ENCODE measurements at places on chromosomes 11 and 22.
A peak's percentile ranks its signal among the peaks of the same experiment; 100 is the strongest.

DNA sequence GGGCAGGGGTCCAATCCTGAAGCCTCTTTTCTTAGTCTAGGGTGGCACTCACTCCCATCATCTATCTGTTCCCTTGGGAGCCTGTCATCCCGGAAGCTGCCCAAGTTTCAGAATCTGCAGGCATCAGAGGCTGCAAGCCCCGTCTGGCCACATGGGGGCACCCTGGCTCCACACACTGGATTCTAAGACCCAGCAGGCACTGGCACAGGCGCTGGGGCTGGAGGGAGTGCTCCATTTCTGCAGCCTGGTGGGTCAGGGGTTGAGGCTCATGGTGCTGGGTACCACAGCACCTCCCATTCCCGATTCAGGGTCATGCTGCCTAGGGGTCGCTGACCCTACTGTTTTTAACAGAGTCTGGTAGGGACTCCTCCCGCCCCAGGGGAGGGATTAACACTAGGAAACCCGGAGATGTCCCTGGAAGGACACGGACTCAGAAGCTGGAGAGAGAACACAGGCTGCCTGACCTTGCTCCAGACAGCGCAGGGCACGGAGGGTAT, 243.9 kb upstream of the SYN3 start:
- peak; percentile 79 for DNase-seq

GRCh38 chr22:37239336-37240239, 4.5 kb downstream of the RAC2 start:
- DNase-seq = no peak

DNA sequence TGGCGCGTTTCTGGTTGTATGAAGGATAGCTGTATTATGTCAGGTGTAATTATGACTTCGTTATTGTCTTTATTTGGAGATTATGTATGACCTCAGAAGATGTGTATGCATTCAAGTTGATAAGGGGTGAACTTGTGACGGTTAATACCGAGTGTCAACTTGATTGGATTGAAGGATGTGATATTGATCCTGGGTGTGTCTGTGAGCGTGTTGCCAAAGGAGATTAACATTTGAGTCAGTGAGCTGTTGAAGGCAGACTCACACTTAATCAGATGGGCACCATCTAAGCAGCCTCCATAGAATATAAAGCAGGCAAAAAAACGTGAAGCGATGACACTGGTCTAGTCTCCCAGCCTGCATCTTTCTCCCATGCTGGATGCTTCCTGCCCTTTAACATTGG, 15.3 kb upstream of the CD82 start:
- DNase-seq = peak; percentile 83

DNA sequence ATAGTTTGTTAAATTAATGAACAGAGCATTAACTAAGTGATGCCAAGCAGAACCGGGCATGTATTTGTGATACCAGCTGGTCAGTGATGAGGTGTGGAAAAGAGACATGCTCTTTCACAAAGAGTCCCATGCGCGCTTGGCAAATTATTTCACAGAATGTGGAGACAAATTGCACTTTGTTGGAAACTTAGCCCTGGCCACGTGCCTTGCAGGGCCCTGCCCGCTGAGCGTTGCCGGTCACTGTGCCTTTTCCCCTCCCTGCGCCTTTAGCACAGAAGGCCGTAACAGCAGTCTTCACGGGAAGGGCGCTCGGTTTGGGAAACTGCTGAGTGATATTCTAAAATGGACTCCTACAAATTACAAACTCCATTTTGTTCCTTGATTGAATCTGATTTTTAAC, 235.9 kb downstream of the TBC1D22A start:
- DNase-seq = no peak

DNA sequence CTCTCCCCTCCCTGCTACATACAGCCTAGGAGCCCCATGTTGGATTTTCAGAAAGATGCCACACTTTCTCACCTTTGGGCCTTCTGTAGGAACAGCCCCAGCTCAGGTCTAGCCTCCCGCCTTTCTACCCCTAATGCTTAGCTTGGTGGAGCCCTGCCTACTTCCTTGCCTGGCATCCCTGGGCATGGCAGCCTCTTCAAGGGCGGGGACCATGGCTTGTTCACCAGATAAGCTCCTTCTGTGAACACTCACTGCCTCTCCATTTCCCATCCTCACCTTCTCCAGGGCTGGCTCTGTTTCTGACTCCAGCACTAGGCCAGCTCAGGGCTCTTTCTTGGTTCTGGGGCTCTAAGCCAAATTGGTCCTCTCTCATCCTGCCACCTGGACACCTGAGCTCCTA, 1.4 kb downstream of the SEPTIN3 start:
- peak; percentile 86 for DNase-seq

DNA sequence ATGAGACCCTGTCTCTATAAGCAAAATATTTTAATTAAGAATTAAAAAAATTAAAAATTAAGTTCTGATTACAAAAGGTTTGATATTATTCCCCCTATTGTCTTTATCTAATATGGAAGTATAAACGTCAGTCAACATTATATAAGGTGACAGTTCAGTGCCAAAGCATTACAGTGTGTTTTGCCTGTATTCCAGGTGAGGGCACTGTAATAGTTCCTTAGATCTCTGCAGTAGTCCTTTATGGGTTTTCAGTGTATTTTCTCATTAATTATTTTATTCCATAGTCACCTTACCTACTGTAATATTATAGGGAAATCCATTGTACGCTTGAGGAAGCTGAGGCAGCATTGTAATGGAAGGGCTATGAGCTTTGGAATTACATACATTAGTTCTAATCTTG, 33.0 kb downstream of the FAR1 start:
- no peak for DNase-seq

DNA sequence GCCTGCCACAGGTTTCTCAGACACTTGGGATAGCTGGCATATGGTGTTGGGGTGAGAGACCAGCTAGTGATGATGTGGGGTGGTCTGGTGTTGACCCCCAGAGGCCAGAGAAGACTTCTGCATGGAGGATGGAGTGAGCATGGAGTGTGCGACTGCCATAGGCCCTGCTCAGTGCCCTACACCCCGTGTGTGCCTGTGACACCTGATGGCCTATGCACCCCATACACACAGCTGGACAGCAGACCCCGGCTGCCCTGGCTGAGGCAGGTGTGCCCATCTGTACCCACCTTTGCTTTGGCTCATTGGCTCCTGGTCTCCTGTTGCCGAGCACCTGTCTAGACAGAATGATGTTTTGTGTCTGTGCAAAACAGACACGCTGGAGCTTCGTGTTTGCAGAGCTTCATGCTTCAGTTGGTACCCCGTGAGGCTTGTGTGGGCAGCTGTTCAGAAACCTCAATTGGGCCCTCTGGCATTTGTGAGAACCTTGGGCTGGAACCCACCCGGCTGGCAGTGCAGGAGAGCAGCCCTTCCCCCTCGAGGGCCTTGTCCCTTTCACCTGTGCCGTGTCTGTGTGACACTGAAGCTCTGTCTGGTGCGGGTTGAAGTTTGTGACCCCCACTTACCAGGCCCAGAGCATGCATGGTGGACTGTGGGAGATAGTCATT, 27.6 kb downstream of the BCR start:
- no peak for DNase-seq

DNA sequence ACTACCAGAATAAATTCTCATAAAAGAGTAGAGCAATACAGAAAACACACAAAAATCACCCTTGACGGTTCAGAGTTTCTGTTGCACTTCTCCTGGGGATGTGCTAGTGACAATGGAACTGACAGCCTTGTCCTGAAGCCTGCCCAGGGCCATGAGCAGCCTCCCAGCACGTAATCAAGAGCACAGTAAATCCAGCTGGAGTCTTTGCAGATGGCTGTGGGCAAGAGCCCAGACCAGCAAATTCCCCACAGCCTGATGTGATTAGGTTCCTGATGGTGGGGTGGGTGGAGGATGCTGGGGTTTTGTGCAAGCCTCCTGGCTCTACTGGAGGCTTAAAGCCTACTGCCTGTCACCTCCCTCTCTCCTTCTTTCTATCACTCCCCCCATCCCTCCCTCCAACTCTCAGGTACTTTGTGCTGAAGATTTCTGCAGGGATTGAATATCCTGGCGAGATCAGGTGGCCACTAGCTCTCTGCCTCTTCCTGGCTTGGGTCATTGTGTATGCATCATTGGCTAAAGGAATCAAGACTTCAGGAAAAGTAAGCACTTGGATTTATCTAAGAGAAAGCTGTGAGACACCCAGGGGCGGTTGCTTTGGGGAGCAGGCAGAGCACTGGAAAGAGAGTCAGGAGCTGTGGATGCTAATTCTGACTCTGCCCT, 18.1 kb downstream of the SLC6A5 start:
- DNase-seq = no peak

DNA sequence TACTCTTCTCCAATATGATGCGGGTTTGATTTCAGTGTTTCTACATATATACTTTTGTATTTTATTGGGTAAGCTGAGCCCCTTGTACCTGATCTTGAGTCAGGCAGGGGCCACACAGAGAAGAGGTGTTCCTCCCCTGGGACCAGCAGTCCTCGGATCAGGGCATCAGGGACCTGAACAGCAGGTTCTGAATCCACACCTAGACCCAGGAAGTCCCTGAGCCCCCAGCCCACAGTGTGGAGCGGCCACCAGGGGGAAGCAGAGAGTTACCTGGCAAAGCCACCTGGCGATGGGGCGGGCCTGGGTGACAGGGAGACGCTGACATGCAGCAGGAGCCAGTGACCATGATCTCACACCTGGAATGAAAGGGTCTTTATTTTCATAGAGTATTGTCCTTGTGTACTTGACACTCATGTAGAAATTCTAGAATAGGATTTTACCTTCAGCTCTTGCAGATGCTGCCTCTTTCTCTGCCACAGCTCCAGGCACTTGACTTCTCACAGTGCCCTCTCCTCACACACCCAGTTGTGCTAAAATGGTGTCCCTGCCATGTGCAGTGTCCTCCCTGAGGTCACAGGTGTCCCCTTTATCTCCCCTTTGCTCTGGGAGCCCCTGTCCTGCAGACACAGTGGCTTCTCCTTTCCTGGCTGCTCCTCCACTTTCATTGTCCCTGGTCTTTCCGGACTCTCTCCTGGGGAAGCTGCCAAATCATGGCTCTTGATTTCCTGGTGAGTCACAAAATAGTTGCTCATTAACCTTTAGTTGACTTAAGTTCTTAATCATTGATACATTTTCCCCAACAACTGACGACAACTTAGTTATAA, 48.5 kb downstream of the GGTLC2 start:
- peak; percentile 49 for DNase-seq

- no peak for DNase-seq
Observed at GRCh38 chr22:47367993-47368945, 605.8 kb downstream of the TBC1D22A start.

DNA sequence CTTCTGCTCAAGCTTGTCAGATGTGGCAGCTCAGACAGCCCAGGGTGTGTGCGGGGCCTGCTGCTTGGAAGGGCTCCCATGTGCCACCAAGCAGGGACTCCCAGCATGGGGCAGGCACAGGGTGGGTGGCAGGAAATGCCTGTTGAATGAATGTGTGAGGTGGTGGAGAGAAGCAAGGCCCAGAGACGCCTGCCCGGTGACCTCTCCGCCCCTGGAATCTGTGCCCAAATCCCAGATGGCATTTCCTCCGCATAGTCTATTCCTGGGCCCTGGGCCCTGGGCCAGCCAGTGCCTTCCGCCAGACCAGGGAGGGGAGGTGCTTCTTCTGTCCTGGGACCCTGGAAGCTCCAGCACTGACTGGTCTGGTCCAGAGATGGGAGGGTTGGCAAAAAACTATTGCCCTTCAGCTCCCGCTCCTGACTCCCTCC, 3.7 kb downstream of the CST6 start:
- no peak for DNase-seq

GRCh38 chr22:45320357-45320976, 10.7 kb downstream of the FAM118A start:
- no peak for DNase-seq

GRCh38 chr22:30568137-30568805, 6.2 kb downstream of the GAL3ST1 start:
- no peak for DNase-seq

DNA sequence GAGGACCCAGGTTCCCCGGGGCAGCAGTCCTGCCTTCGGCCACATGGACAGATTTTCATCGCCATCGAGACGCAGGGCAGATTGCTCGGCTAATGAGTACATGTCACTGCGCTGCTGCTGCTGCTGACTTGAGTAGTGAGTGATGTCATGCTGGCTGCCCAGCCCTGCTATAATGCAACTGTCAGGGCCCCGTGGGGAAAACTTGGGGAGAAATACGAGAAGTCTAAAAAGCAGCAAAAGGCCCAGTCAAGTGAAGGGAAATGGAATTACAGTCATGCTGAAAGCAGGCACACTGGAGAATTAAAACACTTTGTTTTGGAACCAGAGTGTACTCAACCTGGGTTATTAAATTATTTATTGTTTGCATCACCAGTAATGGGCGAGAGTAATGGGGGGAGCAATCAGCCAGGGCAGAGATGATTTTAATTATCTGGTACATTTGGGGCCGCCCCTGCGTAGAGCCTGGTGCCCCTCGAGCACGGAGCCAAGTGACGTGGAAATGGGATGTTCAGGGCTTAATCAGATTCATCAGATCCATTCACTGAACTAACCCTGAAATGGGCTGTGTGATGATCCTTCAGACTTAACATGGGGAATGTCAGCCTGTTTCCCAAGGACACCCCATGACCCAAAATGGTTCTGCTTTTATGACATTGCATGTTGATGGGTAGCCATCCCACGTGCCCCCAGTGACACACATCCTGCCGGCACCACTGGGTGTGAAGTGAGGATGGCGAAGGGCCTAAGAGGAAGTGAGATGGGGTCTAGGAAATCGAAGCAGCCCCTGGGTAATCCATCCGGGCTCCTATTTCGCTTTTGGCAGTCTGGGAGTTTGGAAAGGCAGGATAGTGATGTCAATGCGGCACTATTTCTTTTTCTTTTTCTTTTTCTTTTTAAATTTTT, 241.6 kb upstream of the CADM1 start:
- DNase-seq = no peak

DNA sequence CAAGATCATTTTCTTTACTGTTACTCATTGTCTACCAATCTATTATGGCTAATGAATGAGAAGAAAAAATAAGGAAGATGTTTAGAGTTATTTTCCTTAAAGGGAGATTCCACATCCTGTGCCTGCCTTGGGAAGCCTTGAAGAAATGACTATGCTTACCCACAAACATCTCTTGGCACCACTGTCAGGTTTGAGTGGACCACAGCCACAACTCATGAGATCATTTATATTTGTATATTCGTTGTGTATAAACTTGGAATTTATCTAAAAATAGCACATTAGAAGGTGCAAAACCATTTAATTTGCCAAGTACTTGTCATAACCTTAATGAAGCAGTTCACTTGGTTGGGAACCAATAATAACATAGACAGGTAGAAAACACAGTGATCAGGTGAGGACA, 740.8 kb downstream of the DLG2 start:
- no peak for DNase-seq

GRCh38 chr11:14331476-14332136, 27.4 kb downstream of the RRAS2 start:
- DNase-seq = peak; percentile 16

GRCh38 chr11:41283191-41283930, 176.1 kb downstream of the LRRC4C start:
- no peak for DNase-seq

Measured in hematopoietic multipotent progenitor cell treated with erythropoietin and hydrocortisone succinate and interleukin-3 and kit ligand, for 6 days (in vitro differentiated cells).